AG04449 (cell line): ENCODE measurements at places on chromosomes 6 and 20.

GRCh38 chr6:46972531-46972930, 50.8 kb upstream of the ADGRF5 start:
- no peak for DNase-seq

DNA sequence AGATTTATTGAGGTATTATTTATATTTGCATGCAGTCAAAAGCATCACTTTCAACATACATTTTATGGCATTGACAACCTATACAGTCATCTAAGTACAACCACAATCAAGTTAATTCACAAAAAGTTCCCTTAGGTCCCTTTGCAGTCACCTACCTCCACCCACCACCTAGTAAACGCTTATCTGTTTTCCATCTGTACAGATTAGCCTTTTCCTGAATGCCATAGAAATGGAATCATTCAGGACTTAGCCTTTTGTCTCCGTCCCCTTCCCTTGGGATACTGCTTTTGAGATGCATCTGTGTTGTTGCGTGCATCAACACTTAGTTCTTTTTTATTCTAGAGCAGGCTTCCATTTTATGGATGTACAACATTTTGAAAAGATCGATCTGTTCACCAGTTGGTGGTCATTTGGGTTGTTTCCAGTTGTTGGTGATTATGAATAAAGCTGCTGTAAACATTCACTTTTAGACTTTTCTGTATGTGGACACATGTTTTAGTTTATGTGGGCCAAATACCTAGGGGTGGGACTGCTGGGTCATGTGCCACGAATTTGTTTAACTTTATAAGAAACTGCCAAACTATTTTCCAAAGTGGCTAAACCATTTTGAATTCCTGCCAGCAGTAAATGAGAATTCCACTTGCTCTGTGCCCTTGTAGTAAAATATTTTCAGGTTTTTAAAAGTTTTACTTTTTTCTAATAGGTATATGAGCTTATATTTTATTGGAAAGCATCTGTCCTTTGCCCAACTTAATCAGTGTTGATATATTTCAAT, 17.6 kb upstream of the IFNGR1 start:
- DNase-seq: no peak

DNA sequence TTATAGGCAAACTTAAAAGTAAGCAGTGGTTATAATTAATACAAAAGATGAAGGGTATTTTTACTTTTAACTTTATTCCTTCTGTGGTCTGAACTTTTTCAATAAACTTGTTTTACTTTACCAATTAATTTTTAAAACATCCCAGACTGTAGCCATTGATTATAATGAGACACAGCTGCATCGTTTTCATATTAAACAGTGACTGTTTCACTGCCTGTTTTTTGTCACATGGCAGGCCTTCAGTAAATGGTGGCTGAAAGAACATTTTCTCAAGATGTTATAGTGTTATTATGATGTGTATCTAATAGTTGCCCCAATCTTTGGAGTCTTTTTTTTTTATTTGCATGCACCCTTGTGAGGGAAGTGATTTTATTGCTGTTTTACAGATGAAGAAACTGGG, 95.1 kb downstream of the PLCB4 start:
- DNase-seq: no peak

GRCh38 chr6:129320892-129321291, 389.1 kb downstream of the ARHGAP18 start:
- DNase-seq: no peak

DNA sequence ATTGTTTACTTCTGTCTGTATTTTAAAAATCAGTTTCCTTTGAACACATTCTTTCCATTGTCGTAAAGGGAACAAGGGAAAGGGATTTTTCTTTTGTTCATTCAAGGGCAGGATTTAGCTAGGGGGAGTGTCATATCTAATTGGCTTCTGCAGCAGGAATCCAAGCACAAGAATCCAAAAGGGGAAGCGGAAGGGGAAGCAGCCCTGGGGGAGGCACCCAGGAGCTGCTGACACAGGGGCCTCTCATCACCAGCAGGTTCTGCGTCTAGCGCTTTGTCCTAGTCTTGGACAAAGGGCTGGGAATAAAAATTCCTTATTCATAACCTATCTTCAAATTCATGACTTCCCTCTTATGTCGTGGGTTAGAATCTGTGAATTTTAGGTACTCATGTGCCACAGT, 13.7 kb downstream of the RIPK1 start:
- no peak for DNase-seq

DNA sequence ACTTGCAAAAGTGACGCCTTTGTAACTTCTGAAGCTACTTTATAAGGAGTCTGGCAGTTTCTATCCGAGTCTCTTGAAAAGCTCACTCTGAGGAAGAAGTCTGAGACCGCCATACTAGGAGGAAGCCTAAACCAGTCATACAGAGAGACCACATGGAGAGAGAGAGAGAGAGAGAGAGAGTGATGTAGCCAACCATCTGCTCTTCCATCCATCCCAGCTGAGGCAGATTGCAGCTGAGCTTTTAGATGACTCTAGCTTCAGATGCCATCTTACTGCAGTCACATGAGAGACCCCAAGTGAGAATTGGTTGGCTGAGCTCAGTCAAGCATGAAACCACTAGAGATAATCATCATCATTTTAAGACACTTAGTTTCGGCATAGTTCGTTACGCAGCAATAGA, 15.0 kb upstream of the DTNBP1 start:
- DNase-seq: no peak

DNA sequence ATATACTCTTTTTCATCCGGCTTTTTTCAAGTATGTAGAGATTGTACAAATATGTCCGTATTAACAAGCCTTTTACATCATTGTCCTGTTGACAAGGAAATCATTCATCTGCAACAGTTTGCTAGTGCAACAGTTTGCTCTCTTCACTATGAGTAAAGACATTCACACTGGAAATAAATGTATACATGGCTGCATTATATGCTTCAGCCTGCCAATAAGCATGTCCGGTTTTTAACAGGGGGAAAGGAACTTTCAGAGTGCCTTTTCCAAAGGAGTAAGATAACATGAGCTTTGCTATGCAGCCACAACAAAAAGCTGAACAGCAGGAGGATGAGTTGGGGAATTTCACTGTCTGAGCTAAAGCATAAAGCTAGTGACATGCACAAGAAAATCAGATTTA, 99.4 kb upstream of the ADTRP start:
- DNase-seq: no peak

- DNase-seq: no peak
Observed at GRCh38 chr6:158938811-158939254, 61.2 kb downstream of the RSPH3 start.

GRCh38 chr6:11766043-11766442, 12.6 kb downstream of the ADTRP start:
- DNase-seq: no peak

DNA sequence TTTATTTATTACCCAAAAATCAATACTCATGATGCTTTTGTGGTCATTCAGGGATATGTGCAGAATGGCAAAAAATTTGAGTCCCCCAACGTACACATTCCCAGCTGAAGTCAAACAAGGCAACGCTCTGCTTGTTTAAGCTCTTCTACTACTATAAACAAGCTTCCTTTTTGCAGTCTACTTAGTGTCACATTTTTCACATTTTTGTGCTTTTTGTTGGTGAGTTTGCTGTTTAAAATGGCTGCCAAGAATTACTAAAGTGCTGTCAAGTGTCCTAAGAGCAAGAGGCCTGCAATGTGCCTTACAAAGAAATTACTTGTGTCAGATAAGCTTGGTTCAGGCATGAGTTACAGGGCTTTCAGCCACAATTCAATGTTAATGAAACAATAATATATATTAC, 2.1 kb downstream of the WFDC8 start:
- peak; percentile 37 for DNase-seq

DNA sequence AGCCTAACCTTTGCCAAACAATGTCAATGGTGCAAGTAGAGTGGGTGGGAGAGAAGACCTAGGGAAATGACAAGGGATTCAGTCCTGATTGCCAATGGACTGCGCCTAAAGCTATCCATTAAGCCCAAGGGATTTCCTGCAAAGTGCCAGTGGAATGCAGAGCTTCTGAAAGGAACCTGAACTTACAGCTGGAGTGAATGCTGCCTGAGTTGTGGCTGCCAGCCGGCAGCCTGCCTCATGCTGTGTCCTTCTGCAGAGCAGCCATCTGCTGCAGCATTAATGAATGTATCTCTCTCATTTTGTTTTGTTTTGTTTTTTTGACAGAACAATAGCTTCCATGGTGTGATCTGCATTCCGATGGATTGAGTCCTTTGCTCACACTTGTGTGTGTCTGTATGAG, 44.7 kb downstream of the SLC35F1 start:
- no peak for DNase-seq

- DNase-seq: no peak
Observed at GRCh38 chr6:47655719-47656595, 42.4 kb upstream of the ADGRF4 start.

DNA sequence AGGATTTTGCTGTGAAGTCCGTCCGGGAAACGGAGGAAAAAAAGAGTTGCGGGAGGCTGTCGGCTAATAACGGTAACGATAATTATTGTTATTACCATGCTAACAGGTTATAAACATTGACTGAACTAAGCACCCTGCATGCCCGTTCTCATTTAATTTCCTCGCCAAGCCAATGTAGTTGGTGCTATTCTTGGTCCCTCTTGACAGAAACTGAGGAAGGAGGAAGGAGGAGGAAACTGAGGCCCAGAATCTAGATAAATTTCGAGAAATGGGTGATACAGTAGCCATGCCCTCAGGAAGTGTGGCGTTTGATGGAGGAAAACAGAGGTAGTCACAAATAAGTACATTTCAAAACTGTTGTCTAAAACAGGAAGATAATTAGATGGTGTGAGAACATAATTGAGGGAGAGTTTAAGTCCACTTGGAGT, 474 bp downstream of the TPX2 start:
- no peak for DNase-seq

GRCh38 chr6:166253778-166254204, 54.4 kb downstream of the PRR18 start:
- DNase-seq: no peak

DNA sequence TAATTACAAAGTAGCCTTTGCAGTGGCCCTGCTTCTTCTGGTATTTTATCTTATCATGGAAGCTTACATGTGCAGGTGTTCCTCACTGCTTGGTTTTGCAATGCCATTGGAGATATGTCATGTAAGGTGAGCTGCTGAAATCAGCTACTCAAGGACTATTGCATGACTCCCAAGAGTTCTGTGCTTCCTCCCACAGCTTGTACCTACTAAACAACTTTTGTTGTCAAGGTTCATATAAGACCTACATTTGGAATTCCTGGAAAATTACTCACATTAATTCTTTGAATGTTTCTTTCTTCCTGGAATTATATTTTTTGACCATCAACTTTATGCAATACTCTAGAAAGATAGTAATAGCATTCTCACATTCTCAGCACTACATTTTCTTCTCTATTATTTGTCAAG, 427.5 kb upstream of the HSF2 start:
- DNase-seq: peak; percentile 5

DNA sequence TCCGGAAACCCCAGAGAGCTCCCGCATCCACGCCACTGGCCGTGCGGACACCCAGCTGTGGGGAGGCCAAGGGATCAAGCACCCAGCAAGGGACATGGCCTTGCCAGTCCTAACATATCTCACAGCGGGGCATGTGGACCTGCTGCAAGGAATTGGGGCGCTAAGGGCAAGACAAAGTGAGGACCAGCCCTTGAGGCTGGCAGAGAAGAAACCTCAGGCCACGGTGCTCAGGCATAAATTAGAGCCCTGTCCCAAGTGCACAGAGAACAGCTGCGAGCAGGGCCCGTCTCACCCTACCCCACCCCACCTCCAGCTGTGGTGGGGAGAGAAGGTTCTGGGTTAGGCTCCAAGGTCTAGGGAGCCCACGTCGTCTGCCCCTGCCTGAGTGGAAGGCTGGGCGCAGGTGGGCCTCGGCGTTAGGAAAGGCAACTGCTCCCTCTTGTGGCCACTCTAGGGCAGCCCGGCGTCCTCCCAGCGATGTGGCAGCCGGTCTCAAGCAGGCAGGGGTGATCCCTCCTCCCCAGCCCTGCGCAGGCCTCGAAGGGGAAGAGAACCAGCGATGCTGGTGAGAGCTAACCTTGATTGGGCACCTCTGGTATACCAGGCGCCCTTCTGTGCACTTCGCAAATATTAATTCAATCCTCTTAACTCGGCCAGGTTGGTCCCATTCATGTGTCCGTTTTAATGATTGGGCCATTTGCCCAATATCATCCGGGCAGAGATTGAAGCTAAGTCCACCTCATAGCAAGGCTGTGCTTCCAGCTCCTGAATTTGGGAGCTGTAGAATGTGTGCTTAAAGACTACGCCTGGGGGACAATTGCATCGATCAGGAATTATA, 235.8 kb downstream of the NFATC2 start:
- DNase-seq: no peak

- no peak for DNase-seq
Observed at GRCh38 chr20:51172558-51173428, 149.9 kb upstream of the KCNG1 start.

DNA sequence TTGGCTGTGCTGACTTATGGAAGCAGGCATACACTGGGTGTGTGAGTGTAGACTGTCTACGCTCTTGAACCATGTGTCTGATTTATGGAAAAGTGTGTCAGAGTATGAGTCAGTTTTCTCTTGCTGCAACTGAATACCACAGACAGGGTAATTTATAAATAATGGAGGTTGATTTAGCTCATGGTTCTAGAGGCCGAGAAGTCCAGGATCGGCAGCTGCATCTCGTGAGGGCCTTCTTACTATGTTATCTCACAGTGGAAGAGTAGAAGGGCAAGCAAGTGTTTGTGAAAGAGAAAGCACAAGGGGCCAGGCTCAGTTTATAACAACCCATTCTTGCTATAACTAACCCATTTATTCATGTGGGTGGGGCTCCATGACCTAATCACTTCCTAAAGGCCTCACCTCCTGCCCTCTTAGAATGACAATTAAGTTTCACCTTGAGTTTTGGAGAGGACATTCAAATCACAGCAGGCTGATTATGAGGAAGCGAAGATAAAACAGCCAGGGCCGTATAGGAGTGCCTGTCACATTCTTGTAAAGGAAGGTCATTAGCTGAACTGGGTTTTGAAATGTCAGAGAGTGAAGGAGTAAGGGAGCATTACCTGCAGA, 6.7 kb downstream of the GPR31 start:
- no peak for DNase-seq

DNA sequence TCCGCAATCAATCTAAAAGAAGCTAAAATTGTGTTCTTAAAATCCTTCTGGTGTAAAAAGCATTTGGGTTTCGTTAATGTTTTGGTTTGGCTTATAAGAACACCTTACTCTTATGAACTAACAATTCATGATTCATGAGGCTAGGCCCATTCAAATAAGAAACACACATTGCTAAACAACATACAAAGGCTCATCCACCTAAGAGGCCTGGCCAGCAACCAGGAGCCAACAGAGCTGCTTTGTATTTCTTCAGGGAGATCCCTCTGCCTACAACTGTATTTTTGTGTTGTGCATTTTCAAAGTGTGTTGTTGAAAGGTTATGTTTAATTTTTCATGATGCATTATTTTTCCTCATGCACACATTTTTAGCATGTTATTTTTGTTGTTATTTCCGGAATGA, 98.6 kb downstream of the PTPRK start:
- no peak for DNase-seq
